ENCODE measurements at places on chromosomes 12 and 14.

DNA sequence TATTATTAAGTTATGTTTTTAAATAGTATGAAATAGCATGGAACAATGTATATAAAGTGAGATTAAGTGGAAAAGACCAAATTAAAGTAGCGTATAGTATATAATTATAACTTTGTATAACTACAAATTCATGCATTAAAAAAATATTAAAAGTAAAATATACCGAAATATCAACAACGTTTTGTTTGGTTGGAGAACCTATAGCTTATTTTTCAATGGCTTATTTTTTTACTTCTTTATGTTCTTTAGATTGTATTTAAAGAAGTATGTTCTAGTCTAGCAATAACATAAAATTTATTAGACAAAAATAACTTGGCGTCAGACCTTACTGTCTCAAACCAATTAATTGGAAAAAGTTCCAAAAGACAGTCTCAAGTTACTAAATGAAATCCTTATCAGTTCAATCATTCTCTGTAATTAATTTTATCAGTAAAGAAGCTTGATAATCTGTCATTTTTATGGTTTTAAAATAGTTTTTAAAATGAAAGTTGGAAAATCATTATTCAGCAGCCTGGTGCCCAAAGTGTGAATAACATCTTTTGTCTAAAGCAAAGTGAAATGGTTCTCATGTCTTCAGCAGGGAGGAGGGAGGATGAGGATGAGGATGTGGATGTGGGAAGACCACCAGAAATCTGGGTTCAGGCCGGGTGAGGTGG is 46.7 kb downstream of the IRAK3 start:
- no peak for DNase-seq

DNA sequence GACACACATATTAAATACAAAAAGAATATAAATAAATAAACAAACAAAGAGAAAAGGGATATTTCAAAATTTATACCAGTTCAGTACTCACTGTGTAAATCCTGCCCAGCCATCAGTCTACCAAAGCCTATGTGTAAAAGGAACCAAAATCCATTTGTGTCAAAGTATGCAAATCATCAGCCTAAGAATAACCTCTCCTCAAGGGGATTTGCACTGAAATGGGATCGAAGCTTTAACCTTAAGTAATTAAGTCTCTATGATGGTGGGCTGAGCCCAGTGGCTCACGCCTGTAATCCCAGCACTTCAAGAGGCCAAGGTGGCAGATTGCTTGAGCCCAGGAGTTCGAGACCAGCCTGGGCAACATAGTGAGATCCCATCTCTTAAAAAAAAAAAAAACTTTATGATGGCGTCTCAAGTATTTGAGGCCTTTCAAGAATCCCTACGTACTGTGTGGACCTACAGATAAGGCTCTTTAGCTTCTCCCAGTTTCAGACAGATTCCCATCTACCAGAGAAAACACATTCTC is 57.8 kb upstream of the METAP2 start:
- no peak for DNase-seq

DNA sequence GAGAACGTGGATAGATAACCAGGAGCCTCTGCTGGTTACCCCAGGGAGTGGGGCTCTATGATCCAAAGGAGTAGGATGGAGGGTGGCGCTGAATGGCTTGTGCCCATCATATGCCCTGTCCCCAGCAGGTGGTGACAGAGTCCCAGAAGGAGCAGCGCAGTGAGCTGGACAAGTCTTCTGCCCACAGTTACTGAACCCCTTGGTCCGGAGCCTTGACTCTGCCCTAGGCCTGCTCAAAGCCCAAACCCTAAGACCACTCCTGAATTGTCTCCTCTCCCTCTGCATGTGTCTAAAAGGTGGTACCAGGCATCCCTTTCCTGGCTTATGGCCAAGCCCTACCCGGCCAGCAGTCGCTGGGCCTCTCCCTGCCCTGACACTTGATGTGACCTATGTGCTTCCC is 3.2 kb downstream of the PRPH start:
- DNase-seq: no peak

- no peak for DNase-seq
Observed at GRCh38 chr12:128859311-128859710, 6.0 kb downstream of the GLT1D1 start.

GRCh38 chr12:57543581-57543980 is 3.4 kb downstream of the DCTN2 start:
- no peak for DNase-seq

DNA sequence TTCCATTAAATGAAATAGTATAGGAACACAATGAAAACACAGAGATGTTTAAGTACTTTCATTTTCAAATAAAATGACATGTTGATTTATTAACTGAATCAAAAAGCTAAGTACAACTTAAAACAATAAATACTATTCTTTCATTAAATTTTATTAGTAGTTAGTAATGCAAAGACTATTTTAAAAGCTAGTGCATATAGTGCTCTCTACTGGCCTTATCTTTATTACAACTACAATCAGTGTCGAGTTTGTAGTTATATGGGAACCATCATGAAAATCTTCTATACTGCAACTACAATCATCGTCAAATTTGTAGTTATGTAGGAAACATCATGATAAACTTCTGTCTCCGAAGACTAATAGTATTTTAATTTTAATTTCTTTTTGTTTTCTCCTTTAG is 8.9 kb upstream of the LIN7A start:
- DNase-seq: no peak

DNA sequence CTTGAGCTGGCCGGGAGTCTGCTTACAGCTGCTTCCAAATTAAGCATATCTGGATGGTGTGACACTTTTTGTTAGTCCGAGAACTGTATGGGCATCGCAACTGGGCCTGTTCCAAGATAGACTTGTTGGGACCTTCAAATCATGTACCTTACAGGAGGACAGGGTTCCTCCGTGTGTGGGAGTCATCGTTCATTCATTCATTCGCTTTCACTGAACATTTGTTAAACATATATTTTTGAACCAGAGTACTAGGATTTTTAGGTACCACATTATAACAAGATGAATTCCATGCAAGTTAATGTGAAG is 387 bp upstream of the IPO8 start:
- DNase-seq: no peak

DNA sequence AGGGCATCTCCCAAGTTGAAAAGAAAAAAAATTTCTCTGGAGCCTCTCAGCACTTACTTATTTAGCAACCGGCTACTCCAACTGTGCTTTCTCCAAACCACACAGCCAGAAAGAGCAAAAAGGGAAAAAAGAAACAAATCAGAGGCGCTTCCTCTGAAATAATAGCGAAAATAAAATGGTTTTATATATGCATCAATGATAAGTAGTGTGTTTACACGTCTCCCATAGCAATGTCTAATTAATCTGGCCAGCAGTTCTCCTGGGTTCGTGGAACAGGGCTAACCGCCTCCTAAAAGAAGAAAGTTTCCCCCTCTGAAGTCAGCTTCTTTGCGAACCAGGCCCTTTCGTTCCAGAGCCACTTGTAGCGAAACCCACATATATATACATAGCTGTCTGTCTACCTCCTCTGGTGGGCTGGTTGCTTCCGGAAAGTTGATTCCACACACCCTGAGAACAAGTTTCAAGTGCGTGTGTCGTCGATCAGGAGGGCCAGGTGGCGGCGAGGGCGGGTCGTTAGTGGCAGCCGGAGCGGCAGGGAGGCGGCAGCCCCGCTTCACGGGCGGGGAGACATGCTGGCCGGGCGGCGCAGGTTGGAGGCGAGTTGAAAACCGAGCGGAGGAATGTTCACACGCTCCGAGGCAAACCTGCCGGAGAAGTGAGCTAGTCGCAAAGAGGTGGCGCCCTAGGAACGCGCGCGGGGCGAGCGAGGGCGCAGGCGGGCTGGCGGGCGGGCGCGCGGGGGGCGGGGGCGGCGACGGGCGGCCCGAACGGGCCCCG is 2.7 kb downstream of the PTHLH start:
- peak; percentile 12 for DNase-seq

- no peak for DNase-seq
Observed at GRCh38 chr14:33996462-33996861, 45.6 kb upstream of the EGLN3 start.

Data from activated CD8-positive, alpha-beta memory T cell treated with anti-CD3 and anti-CD28 coated beads for 1 hour (primary cell).